ENCODE measurements at places on chromosomes 6 and 20. TPM values are rescaled to one million over a fixed set of nuclear protein-coding genes. Genes with fewer than 3 reads are reported as not detected.

GRCh38 chr6:24997231-24997630 is 61.5 kb upstream of the RIPOR2 start:
- H3K4me1 ChIP-seq: peaks cover 5% of the 10 kb centered on the region
- no peaks in the 10 kb centered on the region for H3K36me3 ChIP-seq
- no peak for DNase-seq
- H3K27me3 ChIP-seq: no peaks in the 10 kb centered on the region

DNA sequence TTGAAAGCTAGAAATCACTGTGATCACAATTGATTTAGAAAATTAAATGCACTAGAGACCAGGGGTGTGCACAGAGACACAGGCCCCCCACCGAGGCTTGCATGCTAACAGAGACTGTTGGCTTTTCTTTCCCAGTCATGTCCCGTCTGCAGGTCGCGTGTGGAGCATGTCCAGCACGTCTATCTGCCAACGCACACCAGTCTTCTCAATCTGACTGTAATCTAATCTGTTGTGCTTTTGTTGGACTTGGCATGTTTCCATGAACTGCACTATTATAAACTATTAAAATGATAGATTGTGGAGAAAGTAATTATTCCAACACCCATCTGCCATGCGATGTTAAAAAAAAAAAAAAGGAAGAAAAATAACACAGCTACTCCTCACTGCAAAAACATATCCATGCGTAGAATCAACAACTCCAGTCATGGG is 17.7 kb downstream of the MYLIP start:
- DNase-seq: no peak
- no peak overlapping the region for H3K4me3 ChIP-seq
- no peak overlapping the region for H3K27ac ChIP-seq

Gene NRN1
- 5.1 TPM for total RNA-seq

GRCh38 chr6:43386492-43386891 is 17.0 kb upstream of the ZNF318 start:
- no peak for DNase-seq
- H3K27ac ChIP-seq: no peak overlapping the region
- H3K4me1 ChIP-seq: no peaks in the 10 kb centered on the region
- peaks cover 12% of the 10 kb centered on the region for H3K27me3 ChIP-seq
- H3K4me3 ChIP-seq: no peak overlapping the region

GRCh38 chr6:79557673-79558467 is 20.6 kb upstream of the LCA5 start:
- no peaks in the 10 kb centered on the region for H3K4me1 ChIP-seq
- H3K4me3 ChIP-seq: no peak overlapping the region
- DNase-seq: no peak
- H3K36me3 ChIP-seq: no peaks in the 10 kb centered on the region
- no peaks in the 10 kb centered on the region for H3K27me3 ChIP-seq
- no peak overlapping the region for H3K27ac ChIP-seq

GRCh38 chr6:150627585-150628025 is 27.9 kb downstream of the PLEKHG1 start:
- H3K4me3 ChIP-seq: no peak overlapping the region
- no peaks in the 10 kb centered on the region for H3K27me3 ChIP-seq
- H3K36me3 ChIP-seq: no peaks in the 10 kb centered on the region
- peak overlapping the region; percentile 9 for H3K27ac ChIP-seq
- no peaks in the 10 kb centered on the region for H3K4me1 ChIP-seq

Gene SMLR1
- not detected for total RNA-seq

GRCh38 chr6:13526727-13527670 is 39.6 kb upstream of the GFOD1 start:
- no peaks in the 10 kb centered on the region for H3K27me3 ChIP-seq
- DNase-seq: no peak
- no peak overlapping the region for H3K4me3 ChIP-seq
- H3K36me3 ChIP-seq: no peaks in the 10 kb centered on the region
- H3K27ac ChIP-seq: peak overlapping the region; percentile 70

Gene UNC5CL
- total RNA-seq: 0.19 TPM

GRCh38 chr20:38300438-38300837 is 3.5 kb upstream of the BPI start:
- peaks cover 3% of the 10 kb centered on the region for H3K27me3 ChIP-seq
- no peak overlapping the region for H3K27ac ChIP-seq
- no peaks in the 10 kb centered on the region for H3K36me3 ChIP-seq

Data from suprapubic skin (tissue), 4 donors.